ENCODE measurements at places on chromosomes 12 and 14. TPM values are rescaled to one million over a fixed set of nuclear protein-coding genes. Genes with fewer than 3 reads are reported as not detected.
A peak's percentile ranks its signal among the peaks of the same experiment; 100 is the strongest.

GRCh38 chr12:128797119-128798118 is 26.3 kb downstream of the SLC15A4 start:
- H3K4me1 ChIP-seq, result no peaks in the 10 kb centered on the region
- H3K36me3 ChIP-seq, result no peaks in the 10 kb centered on the region
- no peak overlapping the region for H3K27ac ChIP-seq
- no peak overlapping the region for H3K4me3 ChIP-seq
- no peak for DNase-seq

- no peak overlapping the region for H3K27ac ChIP-seq
- no peak overlapping the region for H3K4me3 ChIP-seq
- DNase-seq, result no peak
- H3K36me3 ChIP-seq, result no peaks in the 10 kb centered on the region
These were observed 953 bp upstream of the NXPH4 start for GRCh38 chr12:57215668-57216013.

HSPB8 gene
- total RNA-seq, result 64.1 TPM

DNA sequence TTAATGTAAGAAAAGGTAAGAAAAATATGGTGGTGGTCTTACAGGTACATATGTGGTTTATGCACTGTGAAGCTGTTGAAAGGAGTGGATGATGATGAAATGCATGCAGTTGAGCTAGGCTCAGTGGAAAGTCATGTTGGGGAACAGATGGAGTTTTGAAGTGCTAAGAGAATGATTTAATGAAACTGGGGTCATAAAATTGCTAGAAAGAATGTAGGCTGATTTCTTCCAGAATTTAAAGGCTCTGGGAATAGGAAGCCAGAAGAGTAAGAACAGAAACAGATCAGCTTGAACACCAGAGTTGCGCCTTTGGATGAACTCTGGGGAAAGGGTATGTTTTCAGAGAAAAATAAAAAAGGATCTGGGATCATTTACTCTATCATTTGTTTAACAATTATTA is 146.5 kb downstream of the MON2 start:
- no peak overlapping the region for H3K4me3 ChIP-seq
- H3K27ac ChIP-seq, result no peak overlapping the region
- H3K4me1 ChIP-seq, result no peaks in the 10 kb centered on the region

ZFYVE21 gene
- 42.8 TPM for total RNA-seq

DNA sequence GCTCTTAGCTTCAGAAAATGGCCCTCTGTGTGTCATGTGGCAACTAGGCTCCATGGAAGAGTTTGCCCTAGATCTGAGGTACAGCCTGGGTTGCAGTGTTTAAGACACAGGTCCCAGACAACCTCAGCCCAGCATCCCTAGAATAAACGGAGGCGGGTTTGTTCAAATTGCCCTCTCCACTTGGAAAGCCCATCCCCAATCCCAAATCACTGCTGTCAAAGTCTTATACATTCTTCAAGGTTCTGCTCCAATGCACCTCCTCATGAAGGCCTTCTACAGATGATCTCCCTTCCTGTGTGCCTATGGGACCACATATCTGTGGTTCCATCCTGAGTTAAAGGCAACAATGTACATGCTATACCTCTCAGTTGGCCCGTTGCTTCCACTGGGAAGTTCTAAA is 289.8 kb downstream of the DPF3 start:
- H3K27me3 ChIP-seq, result peaks cover 18% of the 10 kb centered on the region
- no peak overlapping the region for H3K27ac ChIP-seq
- no peaks in the 10 kb centered on the region for H3K4me1 ChIP-seq
- DNase-seq, result no peak
- no peaks in the 10 kb centered on the region for H3K36me3 ChIP-seq

DNA sequence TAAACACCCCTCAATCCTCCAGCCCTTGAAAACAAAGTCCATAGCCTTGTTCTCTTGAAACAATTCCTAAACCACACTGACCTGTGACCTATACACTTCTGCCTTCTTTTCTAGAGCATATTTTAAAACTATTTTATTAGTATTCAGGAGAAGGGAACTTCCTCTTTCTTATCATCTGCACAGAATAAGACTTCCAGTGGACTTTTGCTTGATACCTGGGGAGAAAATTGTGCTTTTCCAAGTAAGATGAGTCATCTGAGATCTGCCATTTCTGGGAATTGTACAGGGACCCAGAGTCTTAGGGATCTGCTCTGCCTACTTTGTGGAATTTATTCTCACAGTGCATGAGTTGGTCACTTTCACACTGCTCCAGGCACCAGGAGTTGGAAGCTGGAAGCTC is 10.5 kb upstream of the WNT5B start:
- H3K36me3 ChIP-seq, result no peaks in the 10 kb centered on the region
- H3K27ac ChIP-seq, result peak overlapping the region; percentile 67
- DNase-seq, result no peak
- H3K4me3 ChIP-seq, result no peak overlapping the region

DNA sequence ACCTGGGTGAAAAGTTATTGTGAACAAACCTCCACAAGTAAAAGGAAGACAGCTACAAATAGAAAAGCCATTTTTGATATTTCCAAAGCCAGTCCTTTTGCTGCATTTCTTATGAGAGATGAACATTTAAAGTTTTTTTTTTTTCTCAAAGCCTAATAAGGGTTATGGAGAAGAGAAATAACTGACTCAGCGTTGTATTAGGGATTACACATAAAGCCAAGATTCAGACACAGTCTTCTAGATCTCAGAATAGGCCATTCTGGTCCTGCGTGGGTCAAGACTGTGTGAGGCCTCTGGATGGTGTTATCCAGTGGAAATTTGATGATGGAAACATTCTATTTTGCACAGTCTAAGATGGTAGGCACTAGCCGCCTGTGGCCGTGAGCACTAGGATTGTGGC is 459.8 kb downstream of the EGLN3 start:
- H3K4me1 ChIP-seq, result no peaks in the 10 kb centered on the region
- no peak overlapping the region for H3K4me3 ChIP-seq
- DNase-seq, result no peak
- H3K36me3 ChIP-seq, result no peaks in the 10 kb centered on the region
- H3K27me3 ChIP-seq, result no peaks in the 10 kb centered on the region
- no peak overlapping the region for H3K27ac ChIP-seq

DNA sequence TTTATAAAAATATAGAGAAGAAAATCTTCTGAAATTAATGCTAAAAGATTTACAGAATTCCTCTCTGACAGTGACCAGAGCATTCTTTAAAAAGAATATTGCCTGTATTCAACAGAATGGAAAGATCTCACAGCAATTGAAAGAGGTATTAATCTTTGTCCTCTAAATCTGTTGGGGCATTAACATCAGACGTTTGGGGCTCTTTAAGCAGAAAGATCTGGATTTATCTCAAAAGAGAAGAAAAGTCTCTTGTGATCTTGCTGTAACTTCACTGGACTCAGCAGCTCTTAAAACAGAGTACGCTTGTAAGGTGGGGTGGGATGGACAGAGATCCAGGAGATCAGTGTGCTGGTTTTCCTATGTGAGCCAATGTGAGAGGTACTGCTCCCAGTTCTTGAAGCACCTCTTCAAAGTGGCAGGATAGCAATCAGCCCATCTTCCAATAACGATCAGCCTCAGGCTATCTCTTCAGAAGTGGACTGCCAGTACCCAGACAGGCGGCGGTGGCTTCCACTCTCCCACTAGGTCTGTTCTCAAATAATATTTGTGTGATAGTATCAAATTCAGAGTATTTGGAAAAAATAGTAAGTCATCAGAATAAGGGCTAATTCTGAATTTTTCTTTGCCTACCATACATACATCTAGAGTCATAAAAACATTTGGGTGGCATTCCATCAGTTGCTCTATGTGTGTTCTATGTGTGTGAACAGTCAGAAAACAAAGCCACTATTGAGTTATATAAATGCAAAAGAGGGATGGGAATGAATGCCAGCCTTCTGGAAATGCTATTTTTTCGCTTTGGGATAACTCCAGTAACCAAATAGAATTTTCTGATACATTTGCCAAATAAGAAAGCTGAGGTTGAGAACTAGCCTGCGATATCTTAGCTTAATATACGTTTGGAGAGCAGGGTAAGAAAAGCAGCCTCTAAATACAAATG is 237.4 kb upstream of the RGS6 start:
- H3K36me3 ChIP-seq, result no peaks in the 10 kb centered on the region
- H3K27ac ChIP-seq, result no peak overlapping the region
- H3K4me1 ChIP-seq, result peaks cover 10% of the 10 kb centered on the region

- no peaks in the 10 kb centered on the region for H3K36me3 ChIP-seq
- no peaks in the 10 kb centered on the region for H3K4me1 ChIP-seq
- DNase-seq, result no peak
These were observed 399.8 kb downstream of the RGS6 start for GRCh38 chr14:72332046-72332445.

ANG gene
- 11.0 TPM for total RNA-seq

GRCh38 chr12:68614105-68614679 is 3.5 kb downstream of the RAP1B start:
- peaks cover 38% of the 10 kb centered on the region for H3K4me1 ChIP-seq
- no peaks in the 10 kb centered on the region for H3K36me3 ChIP-seq
- DNase-seq, result no peak
- peak overlapping the region; percentile 73 for H3K4me3 ChIP-seq
- no peak overlapping the region for H3K27ac ChIP-seq

All from left lung (tissue), 14 donors.